Cortex of kidney (tissue), 1 donor: ENCODE measurements at places on chromosomes 7 and 10.

- DNase-seq: no peak
These were observed 462.5 kb downstream of the PLXNA4 start for GRCh38 chr7:132113536-132114371.

GRCh38 chr10:79561257-79561656, 1.1 kb upstream of the SFTPA2 start:
- no peak for DNase-seq

DNA sequence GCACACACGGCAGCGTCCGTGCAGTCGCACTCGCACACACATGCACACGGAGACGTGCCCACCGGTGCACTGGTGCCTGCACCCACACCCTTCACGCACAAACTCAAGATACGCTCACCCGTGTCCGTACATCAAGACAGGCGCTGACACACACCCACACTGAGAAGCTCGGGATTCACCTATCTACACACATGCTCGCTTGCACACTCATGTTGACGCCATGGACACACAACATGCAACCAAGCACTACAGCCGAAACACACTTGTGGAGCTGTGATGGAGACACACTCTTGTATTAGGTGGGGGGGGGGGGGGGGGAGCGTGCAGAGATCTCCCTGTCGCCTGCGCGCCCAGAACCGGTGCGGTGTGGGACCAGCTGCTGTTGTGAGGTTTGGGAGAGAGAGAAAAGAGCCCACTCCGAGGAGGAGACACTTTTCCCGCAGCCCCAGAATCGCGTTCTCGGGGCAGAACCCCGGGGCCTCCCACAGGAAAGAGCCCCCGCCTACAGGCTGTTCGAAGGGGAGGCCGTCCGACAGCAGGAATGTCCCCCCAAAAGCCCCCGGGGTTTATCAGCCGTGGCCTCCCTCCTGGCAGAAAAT, 605 bp upstream of the NFKB2 start:
- no peak for DNase-seq

- DNase-seq: no peak
These were observed 287.3 kb downstream of the RPS24 start for GRCh38 chr10:78321000-78321399.

GRCh38 chr7:154892459-154892858, 110.5 kb downstream of the PAXIP1 start:
- DNase-seq: no peak

DNA sequence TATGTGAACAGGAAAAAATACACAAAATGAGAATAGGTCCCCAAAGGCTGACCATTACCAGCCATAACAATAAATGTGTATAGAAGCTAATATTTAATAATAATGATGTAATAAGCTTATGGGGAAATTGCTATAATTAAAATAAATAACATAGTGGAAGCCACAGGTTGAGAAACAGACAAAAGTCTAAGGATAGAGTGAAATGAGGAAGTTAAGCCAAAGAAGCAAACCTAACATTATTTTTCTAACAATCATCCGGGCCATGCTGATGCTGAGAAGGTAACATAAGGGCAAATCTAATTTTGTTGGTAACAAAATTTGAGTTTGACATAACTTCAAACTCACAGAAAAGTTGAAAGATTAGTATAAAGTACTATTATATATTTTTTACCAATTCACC, 115.9 kb downstream of the MICU1 start:
- DNase-seq: no peak

- DNase-seq: no peak
These were observed 129.4 kb downstream of the CCNY start for GRCh38 chr10:35465673-35466072.

DNA sequence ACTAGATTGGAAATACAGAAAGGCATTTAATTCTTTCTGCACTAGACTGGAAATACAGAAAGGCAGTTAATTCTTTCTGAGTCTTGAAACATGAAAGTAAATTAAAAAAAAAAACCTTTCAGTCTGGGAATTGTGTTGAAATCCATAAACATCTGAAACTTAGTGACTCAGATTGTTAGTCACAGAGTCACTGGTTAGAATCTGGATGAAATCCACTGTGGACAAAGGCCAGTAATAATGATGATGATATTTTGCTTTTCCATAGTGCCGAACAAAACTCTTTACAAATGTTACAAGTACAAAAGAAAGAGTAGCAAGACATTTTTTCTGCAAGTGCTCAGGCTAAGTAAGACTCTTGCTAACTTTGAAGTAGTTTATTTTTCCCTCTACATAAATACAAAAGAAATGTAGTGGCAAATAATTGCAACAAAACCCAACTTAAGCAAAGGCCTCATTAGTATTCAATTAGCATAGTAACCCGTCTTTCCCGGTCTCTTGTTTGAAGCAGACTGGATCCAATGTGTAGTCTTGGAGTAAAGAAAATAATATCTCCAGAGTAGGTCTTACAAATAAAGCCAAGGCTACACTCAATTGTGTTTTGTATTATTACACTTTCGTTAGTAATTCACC, 5.8 kb upstream of the PRTFDC1 start:
- DNase-seq: no peak

DNA sequence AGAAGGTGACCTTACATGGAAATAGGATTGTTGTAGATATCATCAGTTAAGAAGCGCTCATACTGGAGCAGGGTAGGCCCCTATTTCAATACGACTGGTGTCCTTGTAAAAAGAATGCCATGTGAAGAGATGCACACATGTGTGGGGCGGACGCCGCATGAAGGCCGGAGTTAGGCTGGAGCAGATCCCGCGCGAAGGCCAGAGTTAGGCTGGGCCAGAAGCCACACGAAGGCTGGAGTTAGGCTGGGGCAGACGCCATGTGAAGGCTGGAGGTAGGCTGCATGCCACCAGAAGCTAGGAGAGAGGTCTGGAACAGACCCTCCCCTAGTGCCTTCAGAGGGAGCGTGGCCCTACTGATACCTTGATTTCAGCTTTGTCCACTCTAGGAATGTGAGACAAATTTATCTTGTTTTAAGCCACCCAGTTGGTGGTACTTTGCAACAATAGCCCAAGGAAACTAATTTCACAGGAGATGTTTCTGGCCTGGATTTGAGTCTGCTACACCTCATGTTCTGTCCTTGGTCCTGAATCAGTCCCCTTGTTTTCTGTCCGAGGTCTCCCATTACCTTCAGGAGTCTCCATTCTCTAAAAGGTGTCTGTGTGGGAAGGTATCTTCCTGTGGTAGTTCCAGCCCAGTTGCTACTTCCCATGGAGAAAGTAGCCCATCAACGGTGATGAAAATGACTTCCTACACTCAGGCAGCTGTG, 585.8 kb downstream of the LRMDA start:
- DNase-seq: no peak

GRCh38 chr10:18229826-18230225, 89.6 kb downstream of the CACNB2 start:
- DNase-seq: no peak

DNA sequence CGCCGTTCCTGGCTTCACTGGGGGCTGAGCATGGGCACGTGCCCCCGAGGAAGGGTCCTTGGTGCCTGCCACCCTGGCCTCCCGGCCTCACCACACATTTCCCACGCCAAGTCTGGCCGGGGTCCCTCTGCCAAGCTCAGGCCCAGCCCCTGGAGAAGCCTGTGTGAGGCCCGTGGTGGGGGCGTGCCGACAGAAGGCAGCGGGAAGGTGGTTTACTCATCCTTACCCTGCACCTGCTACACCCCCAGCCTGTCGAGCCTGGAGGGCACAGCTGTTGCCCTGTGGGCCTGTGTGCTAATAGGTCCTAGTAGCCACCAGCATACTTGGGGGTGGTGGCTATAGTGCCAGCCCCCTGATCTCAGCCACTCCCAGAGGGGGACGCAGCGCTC, 46.7 kb downstream of the NKX6-2 start:
- DNase-seq: no peak

DNA sequence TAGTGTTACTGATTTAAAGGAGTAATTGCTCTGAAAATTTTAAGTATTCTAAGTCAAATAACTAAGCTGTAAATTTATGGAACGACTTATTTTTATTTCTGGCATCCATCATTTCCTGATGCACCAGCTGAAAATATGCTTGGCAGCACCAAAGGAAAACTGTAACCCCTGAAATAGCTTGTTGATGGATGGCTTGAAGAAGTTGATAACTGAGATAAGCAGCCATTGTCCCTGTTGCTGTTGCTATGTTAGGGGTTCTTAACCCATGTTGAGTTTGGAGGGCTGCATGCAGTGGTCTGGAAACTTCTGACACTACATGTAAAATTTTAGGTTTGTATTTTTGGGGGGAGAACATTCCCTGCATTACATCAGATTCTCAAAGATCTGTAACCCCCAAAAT, 30.6 kb downstream of the RPA3 start:
- DNase-seq: no peak

GRCh38 chr10:68096913-68097516, 12.3 kb upstream of the MYPN start:
- no peak for DNase-seq

DNA sequence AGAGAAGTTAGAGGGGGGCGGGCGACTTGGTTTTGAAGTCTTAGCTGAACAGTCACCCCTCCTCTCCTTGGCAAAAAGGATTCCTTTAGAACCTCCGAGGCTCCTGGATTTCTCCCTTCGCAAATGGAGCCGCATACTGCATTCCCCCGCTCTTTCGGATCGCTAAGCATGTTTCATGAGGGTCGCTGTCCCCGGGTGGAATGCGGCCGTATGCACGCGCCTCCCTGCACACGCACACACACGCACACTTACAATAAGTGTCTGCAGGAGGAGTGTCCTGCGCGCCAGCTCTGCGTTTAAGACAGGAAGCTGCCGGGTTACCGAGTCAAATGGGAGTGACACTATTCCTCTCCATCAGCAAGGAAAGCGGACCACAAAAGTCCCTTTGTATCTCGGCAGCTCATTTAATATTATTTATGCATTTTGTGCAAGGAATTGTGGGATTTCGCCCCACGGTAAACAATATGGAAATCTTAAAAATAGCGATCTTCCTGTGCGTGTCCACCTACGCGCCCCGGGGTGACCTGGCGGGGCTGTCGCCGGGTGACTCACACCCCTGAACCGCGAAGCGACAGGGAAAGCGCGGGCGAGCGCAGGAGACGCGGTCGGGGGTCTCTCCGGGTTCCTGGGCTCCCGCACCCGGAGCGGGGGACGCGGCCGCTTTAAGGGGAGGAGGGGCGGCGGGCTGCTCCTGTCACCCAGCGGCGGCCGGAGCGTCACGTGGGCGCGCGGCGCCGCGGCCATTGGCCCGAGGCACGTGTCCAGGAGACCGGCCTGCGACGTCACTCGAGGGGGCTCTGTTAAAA, 988 bp upstream of the EN2 start:
- DNase-seq: no peak

DNA sequence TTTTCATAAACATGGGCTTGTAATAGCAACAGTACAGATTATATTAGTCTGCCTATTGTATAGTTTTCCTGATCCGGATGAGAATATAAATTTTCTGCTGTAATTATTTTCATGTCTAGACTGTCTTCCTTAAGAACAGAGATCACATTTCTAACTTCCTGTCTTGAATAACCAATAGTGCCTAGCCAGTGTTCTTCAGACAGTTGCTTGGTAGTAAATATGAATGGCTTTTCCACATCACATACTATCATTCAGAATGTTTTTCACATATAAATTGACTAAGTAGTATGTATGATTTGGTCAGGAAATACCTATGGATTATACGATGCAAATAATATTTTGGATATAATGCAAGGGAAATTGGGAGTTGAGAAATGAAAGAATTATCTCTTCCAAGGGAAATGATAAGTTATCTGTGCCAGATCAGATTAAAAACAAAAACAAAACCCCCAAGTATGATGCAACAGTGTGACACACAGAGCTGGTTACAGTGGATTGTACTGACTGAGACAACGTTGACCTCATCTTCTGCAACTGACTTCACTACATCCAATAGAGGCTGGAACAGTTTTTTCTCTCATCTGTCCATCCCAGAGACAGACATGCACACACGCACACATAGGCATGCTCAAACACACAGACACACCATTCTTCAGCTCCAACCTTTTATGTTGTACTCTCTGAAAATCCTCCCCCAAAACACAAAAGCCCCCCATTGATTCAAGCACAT, 16.4 kb downstream of the ITGA8 start:
- DNase-seq: no peak

- DNase-seq: no peak
These were observed 89.1 kb downstream of the CNOT4 start for GRCh38 chr7:135420786-135421185.

DNA sequence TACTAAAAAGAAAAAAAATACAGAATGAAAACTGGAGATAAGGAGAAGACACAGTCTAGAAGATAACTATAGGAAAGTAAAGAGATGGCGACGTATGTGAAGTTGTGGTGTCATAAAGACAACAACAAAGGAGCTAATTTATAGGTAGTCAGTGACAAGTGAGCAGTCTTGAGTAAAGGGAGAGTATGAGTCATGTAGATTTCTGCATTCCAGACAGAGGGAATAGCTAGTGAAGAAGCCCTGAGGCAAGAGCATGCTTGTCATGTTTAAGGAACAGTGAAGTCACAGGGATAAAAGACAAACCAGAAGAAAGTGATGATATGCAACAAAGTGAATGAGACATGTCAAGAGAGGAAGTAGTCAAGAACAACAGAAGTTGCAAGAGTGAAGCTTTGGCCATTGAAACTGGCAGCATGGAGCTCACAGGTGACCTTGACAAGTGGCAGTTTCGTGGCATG, 2.3 kb upstream of the MIOS start:
- no peak for DNase-seq

- DNase-seq: no peak
These were observed 15.2 kb upstream of the ELFN1 start for GRCh38 chr7:1654738-1655475.

- no peak for DNase-seq
These were observed 77.4 kb upstream of the NRBF2 start for GRCh38 chr10:63055705-63056104.

- DNase-seq: no peak
These were observed 162.6 kb downstream of the SH2D4B start for GRCh38 chr10:80700252-80700651.

DNA sequence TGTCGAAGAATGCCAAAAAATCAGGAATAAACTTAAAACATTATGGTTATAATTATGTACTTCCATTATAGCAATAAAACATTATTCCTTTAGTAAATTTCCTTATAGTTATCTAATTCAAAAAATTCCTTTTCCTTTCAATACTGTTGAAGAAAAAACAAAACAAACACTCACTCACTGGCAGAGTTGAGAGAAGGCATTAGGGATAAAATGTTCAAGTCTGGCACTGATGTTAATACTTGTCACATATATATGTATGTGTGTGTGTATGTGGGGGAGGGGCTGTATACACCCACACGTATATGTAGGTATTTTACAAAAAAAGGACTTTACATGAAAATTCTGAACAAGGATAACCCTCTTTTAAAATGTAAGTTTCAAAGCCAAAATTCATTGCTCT, 150.2 kb upstream of the MEOX2 start:
- no peak for DNase-seq

GRCh38 chr7:144670218-144670617, 165.6 kb downstream of the TPK1 start:
- no peak for DNase-seq

GRCh38 chr10:11163780-11164550, 146.3 kb downstream of the CELF2 start:
- no peak for DNase-seq
